Hair follicle dermal papilla cell (primary cell): ENCODE measurements at places on chromosomes 6 and 20. TPM values are rescaled to one million over a fixed set of nuclear protein-coding genes. Genes with fewer than 3 reads are reported as not detected.

Gene FNDC11
- 0.65 and 0.73 TPM in 2 replicates for total RNA-seq

Gene C6orf62
- total RNA-seq, result 143 and 152 TPM in 2 replicates

Gene ADTRP
- total RNA-seq, result 0.36 and 0.81 TPM in 2 replicates

Gene EEF1A2
- under 0.01 and 0.24 TPM in 2 replicates for total RNA-seq

Gene BPIFB2
- total RNA-seq, result not detected in 2 replicates

Gene KCNK16
- not detected in 2 replicates for total RNA-seq

Gene SF3B5
- total RNA-seq, result 65.6 and 77.0 TPM in 2 replicates

Gene MMP24
- total RNA-seq, result 0.73 and 0.81 TPM in 2 replicates

Gene DPPA5
- total RNA-seq, result not detected in 2 replicates

Gene RBM24
- total RNA-seq, result 1.7 and 3.1 TPM in 2 replicates

Gene MACROD2
- total RNA-seq, result 8.3 and 9.1 TPM in 2 replicates
